ENCODE measurements at places on chromosomes 1 and 21. TPM values are rescaled to one million over a fixed set of nuclear protein-coding genes. Genes with fewer than 3 reads are reported as not detected.

DNA sequence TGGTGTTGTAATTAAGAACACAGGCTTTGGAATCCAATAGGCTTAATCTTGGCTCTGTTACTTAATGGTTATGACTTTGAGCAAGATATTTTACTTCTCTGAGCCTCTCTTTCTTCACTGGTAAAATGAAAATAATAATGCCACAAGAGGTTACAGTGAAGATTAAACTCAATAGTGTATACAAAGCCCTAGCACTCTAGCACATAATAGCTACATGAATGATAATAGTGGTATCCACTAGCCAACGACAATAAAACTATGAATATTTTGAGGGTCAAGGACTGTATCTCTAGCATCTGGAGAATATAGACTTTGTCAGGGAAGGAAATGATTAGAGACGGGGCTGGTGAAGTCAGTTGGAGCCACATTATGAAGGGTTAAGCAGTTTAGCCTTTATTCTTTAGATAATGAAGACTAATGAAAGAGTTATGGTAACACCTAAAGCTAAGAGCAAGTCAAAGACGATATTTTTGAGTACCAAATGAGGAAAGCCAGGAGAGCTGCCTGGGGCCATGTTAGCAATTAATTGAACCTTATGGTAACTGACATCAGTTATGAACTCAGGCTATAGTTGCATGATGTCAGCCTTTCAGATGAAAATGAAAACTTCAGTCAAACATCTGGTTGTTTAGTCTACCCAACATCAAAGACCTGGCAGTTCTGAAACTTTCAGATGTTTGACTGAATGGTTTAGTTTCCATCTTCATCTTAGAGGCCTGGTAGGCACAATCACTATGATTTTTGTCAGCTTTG, 32.8 kb upstream of the RNF11 start:
- DNase-seq = no peak

DNA sequence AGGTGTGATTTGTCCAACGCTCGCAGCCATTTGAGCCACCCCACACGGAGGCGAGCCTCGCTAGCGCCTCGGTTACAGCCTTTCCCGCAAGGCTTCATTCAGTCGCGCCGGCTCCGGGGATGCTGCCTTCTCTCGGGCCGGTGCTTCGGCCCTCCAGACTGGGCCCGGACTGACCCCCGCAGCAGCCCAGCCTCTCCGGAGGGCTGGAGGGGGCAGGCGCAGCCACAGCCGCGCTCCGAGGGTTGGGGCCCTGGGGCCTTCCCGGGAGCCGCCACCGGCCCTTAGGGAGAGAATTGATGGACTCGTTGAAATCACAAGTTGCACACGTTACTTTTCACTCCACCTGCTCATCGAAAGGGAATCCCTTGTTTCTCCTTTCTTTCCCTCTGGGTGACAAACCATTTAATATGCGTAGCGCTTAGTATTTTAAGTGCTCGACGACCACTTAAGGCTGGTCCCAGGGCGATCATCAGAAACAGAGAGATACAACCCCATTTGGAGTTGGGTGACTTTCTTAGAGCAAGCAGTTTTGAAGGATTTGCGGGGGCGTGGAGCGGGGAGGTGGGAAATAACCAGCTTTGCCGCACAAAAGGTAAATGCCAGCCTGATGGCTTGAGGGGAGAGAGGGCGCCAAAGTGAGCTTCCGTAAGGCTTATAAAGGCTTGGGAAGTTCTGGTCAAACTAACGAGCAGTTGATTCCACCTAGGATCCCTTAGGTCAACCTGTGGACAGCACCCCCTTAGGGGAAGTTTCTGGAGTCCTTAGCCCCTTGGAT, 24.6 kb upstream of the ENAH start:
- no peak for DNase-seq

- DNase-seq = no peak
Observed at GRCh38 chr1:151455231-151455630, 4.1 kb downstream of the POGZ start.

DNA sequence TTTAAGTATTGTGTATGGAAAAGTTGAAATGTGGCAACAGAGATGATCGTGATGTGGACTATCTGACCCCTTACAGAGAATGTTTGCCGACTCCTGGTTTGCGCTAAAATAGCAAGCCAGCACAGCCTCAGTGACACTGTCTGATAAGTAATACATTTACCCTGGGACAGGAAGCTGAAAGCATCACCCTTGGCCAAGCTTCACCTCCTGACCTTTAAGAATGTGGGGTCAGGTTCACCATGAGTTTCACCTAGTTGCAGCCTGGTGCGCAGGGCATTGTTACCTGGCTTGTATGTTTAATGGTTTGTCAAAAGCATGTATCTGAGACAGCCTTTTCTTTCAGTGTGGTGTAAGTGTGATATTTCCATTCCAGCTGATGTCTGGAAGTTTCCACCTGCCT, 29.2 kb downstream of the TRAF5 start:
- DNase-seq = no peak

DNA sequence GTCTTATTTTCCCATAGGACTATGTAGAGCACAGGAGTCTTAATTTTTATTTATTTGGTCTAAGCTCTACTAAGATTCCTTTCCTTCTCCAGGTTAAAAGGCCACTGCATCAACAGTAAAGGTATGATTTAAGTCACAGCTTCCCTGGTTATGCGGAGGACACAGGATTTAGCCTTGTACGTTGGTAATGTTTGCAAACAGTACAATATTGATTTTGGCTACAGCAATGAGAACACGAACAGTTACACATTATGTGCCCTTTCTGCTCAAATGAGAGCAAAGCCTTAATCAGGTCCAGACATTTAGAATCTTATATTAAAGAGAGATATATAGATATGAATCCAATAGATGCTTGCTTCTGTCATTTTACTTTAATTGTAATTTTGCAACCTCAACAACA, 264.0 kb downstream of the NUF2 start:
- no peak for DNase-seq

GRCh38 chr21:35206141-35207125, 157.3 kb upstream of the RUNX1 start:
- peak; percentile 37 for DNase-seq

DNA sequence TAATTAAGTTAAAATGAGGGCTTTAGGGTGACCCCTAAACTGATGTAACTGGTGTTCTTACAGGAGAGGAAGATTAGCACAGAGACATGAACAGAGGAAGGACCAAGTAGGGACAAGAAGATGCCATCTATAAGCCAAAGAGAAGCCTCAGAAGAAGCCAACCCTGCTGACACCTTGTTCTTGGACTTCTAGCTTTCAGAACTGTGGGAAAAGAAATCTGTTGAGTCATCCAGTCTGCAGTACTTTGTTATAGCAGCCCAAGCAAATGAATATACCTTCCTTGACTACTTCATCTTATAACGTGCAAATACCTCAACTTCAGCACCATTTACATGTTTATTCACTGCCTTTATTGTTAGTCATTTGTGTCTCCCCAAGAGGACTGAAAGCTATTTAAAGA, 3.4 kb downstream of the ZBTB21 start:
- DNase-seq = no peak

GRCh38 chr1:109917051-109917767, 6.6 kb downstream of the CSF1 start:
- no peak for DNase-seq

DNA sequence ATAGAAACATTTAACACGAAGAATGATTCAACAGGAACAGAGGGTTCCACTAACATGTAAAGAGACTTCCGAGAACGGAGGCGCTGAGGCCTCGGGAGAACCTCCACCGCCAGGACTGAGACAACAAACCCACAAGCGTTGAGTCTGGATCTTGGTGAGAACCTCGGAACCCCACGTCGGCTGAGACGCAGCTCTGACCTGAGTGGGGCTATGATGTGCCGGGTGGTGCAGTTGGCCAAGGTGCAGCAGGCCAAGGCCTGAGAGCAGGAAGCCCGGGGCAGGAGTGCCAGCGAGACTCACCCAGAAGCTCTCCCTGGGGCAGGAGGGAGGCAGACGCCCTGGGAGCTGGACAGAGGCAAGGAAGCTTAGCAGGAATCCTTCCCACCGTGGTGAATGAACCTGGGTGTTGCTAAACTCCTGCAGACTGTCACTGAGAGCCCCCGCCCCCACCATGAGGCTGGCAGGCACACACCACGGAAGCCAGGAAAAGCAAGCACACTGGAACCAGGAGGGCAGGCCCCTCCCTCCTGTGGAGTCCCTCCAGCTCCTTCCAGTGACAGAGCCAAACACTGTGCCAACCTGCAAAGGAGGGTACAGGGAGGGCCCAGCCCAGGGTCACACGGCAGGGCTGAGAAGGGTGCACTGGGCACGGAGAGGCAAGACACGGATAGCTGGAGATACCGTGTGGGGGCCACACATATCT, 34.8 kb downstream of the WDR4 start:
- DNase-seq = peak; percentile 23

DNA sequence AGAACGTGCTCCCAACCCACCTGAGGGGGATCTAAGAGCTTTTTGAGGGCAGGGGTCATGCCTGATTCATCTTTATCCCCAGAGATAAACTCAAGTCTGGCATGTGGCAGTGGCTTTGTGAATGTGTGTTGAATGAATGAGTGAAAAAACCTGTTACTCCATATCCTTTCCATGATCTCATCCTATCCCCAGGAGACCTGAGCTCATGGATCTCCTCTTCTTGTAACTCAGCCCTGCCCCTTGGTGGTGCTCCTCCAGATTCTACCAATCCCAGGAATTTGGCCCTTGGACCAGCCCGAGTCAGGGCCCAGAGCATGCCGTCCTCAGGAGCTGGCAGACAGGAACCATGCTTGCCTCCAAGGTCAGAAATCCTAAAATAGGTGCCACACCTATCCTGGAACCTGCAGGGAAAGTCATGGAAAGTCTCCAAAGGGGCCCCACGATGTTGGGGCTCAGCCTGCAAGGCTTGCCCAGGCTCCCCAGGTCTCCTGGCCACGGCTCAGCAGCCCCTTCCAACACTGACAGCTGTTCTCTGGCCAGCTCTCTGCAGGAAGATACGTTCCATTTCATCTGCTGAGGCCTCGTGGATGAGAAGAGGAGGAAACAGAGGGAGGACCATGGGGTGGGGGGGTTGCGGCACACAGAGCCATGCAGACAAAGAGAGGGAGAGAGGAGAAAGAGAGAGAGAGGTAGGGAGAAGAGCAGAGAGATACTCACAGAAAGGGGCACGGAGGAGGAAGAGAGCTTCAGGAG, 214.6 kb downstream of the TRABD2B start:
- DNase-seq = no peak

DNA sequence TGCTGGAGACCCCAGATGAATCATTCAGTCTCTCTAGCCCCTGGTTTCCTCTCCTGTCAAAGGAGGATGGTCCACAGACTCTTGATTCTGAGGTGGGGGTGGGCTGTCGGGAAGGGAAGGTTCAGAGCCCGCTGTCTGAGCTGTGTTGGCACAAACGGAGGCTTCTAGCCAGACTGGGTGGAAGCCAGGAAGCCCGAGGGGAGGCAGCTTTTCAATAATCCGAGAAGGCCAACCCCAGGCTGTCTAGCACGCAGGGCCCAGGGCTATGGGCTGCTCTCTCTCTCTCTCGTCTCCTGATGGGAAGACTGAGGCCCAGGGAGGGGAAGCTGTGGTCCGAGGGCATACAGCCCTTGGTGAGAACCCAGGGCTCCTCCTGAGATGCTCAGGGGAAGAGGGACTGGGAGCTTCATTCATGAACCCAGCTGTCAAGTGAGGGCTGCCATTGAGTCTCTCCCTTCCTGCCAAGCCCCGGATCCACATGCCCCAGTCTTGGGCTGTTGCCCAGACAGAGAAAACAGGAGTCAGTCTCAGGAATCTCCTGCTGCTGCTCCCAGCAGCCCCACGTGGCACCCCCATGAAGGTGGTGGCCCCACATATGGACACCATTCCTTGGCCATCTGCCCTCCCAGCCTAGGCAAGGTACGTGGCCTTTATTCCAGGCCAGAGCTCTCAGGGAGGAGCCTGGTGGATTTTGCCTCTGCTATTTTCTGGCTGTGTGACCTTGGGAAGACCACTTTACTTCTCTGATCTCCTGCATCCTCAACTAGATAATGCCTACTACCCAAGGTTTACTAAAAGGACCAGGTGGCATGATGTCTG, 44.4 kb downstream of the RAP1GAP start:
- DNase-seq = no peak

GRCh38 chr1:84634536-84635205, 55.6 kb downstream of the SSX2IP start:
- peak; percentile 65 for DNase-seq

DNA sequence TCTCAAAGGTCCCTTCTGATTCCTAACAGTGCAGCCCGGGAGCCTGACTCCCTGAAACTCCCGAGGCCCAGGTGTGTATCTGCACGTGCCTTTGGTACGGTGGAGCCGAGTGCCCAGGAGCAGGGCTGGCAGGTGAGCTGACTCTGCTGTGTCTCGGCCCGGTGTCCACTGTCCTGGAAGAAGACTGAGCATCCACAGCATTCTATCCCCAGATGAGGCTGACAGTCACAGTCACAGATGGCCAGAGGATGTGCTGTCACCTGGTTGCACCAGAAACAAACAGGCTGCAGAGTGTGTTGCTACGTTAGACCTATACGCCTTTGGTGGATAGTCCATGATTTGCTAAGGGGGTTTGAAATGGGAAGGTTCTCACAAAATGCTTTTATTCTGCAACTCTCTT, 9.8 kb downstream of the ETV3L start:
- no peak for DNase-seq

DNA sequence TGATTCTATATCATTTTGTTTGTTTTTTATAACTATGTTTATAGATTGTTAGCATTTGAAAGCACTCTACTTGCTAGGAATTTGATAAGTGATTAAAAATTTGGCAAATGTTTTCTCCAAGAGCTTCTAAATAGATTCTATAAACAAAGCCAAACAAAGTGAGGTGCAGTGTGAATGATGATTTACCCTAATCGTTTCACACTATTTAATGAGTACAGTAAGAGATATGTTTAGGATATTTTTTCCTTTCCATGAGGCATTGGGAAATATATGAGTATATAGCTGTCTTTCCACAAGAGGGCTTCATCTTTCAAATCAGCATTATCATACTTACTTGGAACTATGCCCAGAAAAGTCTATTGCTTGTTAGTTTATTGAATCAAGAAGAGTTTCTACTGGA, 277.0 kb upstream of the BRINP3 start:
- no peak for DNase-seq

- no peak for DNase-seq
Observed at GRCh38 chr1:107649023-107649422, 316.0 kb downstream of the VAV3 start.

GRCh38 chr1:95640746-95641145, 406.7 kb downstream of the RWDD3 start:
- no peak for DNase-seq

- no peak for DNase-seq
Observed at GRCh38 chr1:220160027-220160426, 66.1 kb downstream of the IARS2 start.

- no peak for DNase-seq
Observed at GRCh38 chr21:8994640-8995511, 1526.5 kb upstream of the TPTE start.

Gene METTL25B
- total RNA-seq = 26.6 TPM

Gene KRTAP7-1
- not detected for total RNA-seq

Gene CTSS
- 1.3 TPM for total RNA-seq

Gene DFFA
- total RNA-seq = 80.2 TPM

Gene SLAMF7
- total RNA-seq = not detected

Gene UQCRHL
- 1.8 TPM for total RNA-seq

Gene TNFSF18
- total RNA-seq = not detected

Gene DNAJC6
- 4.0 TPM for total RNA-seq

Gene SLC5A9
- total RNA-seq = 3.9 TPM

Data from Caco-2 (cell line).